ENCODE measurements at places on chromosomes 5 and 9.

DNA sequence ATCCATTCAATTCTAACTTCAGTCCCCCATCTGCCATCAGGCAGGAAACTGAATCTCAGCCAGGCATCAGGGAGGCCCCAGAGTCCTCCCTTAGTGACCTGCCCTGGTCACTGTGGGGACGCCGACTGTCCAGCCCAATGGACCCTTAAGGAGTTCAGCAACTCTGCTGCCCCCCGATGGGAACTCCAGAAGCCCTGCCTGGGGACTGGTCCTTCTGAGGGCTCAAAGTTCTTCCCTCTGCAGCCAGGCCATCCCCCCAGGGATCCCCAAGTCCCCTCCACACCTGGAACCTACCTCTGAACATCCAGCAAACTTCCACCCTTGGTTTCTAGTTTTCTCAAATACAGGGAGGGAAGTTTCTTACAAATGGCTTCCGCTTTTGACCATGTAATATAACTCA lies 76.8 kb downstream of the UBE2QL1 start:
- no peak for DNase-seq

DNA sequence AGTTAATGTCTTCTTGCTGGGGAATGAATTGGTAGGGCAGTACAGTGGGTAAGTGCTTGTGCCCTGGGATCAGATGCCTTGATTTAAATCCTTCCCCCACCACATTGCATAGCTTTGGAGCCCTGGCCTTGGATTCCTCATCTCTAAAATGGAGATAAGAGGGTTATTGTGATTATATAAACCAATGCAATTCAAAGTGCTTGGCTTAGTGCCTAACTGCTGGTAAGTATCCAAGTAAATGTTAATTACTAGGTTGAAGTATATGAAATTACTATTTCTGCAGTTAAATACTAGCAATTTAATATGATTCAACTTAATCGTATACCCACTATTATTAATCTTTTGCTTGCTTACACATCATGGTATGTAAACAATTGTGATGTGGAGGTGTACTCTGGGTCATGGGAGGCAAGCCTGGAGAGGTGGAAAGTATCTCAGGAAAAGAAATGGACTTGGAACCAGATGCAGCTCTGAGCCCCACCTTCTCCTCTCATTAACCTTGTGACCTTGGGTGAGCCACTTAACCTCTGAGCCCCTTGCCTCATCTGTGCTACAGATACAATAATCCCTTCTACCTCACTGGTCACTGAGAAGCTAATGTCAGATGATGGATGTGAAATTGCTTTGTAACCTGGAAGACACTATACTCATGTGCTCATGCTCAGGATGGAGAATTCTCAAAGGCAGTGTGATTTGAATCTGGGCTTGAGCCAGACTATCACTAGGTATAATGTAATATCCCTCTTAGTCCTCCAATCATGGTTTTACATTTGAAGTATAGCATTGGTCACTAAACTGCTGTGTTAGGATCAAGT lies 23.8 kb downstream of the NEUROG1 start:
- no peak for DNase-seq

DNA sequence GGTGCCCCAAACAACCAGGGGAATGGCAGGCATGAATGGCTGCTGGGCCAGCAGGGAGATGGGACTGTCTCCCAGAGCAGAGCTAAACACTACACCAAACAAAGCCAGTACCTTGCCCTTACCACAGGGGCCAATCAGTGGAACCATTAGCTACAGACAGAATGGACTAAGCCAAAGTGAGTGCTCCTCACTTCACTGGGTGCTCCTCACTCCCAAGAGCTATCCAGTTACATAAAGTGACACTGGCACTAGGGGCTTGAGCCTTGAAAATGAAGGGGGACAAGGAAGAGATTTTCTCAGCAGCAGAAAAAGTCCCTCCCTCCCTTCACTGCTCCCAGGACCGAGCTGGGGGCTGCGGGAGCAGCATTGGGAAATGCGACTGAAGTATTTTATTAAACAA lies 110.9 kb upstream of the SHB start:
- DNase-seq, result no peak

- DNase-seq, result no peak
Observed at GRCh38 chr9:90939351-90939750, 137.7 kb downstream of the SYK start.

DNA sequence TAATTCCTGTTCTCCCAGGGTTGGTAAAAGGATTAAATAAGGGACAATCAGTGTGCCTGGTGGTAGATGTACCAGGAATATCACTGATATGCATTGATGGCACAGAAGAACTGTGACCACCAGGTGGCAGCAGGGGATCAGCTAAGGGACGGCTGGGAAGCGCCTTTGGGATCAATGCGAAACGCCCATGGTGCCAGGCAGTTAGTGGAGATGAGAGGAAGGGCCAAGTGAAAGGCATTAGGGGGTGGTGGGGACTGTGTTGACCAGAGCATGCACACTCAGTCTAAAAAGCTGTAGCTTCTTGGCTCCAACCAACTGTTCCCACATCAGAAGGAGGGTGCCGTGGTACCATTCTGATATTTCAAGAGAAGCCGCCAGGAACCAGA lies 55.6 kb downstream of the ARHGEF37 start:
- peak; percentile 82 for DNase-seq

GRCh38 chr5:14829396-14829795 lies 42.2 kb downstream of the ANKH start:
- DNase-seq, result no peak

DNA sequence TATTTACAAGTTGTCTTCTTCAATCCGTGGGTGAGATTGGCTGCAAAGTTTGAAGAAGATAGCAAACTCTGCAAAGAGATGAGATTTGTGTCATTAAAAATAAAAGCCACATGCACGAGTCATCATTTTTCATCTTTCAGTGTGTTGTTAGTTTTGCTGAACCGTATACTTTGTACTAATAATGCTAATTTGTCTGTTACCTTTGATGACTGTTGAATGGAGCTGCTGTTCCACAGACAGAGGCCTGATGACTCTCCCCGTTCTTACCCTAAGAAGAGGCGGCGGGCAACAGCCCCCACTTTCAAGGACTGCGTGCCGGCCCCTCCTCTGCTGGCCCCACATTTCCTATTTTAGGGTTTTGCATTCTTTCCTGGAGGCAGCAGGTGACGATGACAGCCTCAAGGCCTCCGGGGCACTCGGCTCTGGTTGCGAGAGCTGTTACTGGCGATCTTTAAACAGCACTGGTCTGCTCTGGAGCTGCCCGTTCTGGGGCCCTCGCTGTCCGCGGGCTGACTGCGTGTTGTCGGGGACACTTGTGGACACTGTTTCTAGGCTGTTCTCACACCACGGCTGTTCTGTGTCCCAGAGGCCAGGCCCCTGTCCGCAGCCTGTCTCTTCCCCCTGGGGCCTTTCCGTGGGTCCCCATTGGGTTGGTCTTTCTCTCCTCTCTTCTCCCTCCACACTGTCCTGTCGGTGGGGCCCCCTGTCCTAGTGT lies 35.1 kb downstream of the NDUFS6 start:
- no peak for DNase-seq

DNA sequence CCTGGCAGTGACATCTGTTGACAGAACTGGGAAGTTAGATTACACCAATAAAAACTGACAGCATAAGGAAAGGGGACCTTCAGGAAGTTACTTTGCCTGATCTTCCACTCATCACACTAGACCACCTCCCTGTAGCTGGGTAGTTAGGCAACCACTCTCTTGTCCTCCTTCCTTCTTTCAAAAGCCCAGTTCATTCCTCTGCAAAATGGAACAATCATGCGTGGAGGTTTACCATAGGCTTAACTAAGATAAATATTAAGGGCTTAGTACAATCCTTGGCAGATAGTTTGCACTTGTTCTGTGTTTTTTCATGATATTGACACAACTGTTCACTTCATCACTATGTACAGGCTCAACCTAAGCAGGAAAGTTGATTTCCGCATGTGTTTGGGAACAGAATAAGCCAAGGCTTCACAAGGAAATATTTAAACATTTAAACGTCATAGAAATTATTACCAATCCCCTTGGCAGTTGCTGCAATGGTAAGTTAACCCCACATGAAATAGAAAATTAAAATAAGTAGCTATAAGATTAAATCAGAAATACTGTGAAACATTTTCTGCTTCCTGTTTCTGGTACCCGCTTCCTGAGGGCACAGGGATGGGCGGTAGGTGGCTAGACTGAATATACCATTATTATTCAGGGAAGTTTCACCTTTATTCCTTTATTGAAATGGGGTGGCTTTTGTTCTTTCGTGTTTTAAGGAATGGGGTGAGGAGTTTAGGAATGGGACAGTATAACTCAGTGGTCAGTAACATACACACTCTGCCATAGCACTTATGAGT lies 9.9 kb upstream of the PTGER4 start:
- no peak for DNase-seq

- DNase-seq, result no peak
Observed at GRCh38 chr5:172973127-172973916, 10.2 kb upstream of the ATP6V0E1 start.

DNA sequence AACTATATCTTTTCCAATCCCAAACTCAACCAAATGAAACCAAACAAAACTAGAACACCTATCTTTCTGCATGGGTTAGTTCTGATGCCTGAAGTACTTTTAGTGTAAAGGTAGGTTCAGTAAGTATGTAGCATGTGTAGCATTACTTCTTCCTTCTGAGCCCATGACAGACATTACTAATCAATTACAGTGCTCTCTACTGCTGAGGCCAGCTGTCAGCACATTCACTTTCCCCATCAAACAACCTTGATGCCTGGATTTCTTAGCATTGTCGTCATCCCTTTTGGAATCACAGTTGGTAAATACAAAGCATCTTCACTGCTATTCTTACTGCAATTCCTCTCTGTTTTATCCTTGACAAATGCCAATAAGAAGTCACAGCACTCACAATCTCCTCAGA lies 103.2 kb downstream of the PTTG1 start:
- DNase-seq, result no peak

DNA sequence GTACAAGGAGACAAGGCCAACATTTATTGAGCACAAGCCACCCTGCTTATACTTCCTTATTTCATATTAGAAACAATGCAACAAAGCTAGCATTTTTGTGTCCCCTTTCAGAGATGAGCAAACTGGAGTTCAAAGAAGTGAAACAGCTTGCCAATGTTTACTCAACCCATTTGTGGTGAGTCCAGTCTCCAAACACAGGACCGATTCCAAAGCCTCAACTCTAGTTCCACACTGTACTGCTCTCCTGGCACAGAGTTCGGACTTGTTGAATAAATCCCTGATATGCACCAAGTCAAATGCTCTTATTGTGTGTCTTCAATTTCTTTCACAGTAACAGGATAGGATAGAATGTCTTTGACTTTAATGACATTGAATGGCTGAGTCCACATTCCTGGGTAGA lies 604.8 kb upstream of the BRINP1 start:
- no peak for DNase-seq

DNA sequence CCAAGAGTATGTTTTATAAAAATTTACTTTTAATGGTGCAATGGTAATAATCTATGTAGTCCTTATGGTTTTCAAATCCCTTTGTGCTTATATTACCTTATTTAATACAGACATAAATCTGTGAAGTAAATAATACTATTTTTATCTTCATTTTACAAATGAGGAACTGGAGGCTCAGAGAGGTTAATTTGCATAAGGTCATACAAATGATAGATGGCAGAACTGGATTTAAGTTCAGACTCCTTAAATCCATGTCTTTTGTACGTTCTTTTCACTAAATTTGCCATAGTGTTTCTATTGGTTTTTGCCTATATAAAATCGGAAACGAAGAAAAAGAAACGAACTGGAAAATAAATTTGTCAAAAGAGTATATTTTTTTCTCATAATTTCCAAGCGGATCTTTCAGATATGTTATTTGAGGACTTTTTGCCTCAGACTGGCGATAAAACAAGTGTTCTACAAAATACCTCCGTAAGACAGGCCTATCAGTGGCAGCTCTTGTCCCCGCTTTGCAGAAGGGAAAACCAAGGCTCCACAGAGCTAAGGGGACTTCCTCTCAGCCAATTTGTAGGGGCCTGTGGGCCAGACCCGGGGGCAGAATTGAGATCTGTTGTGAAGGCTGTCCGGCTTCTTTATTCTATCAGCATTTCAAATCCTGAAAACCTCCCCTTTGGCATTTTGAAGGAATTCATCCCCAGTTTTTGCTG lies 1.1 kb upstream of the TNFAIP8 start:
- DNase-seq, result no peak

DNA sequence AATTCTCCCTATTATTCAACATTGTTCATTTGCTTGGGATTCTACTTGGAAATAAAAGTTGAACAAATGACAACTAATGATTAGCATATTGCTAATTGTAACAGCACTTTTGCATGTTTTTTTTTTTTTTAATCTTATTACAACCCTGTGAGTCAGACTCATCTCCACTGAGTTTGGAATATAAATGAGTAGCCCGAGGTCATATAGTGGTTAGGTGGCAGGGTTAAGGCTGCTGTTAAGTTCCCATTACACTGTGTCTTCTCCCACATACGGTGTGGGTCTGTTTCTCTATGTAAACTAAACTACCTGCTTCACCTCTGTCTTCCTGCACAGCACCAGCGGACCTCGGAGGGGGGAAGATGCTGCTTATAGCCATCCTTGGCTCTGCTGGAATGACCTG lies 92.4 kb downstream of the EQTN start:
- DNase-seq, result no peak

DNA sequence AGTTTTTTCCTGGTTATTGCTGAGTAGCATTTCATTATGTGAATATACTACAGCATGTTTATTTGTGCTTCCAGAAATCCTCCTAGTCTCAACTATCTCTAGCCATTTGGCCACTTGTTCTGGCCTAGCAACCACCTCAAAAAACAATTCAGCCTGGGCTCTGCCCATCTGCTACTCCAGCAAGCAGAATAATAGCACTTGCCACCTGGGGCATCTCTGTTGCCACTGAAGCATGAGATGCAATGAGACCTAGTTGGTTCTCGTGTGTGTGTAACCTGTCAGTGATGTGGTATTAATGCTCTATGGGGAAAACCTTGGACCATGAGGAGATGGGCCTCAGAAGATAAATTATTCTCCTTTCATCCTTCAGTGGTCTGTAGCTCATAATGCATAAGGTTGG lies 129.5 kb downstream of the RNF180 start:
- no peak for DNase-seq

GRCh38 chr5:126499853-126500342 lies 76.7 kb downstream of the GRAMD2B start:
- no peak for DNase-seq

- no peak for DNase-seq
Observed at GRCh38 chr5:71977311-71977710, 130.0 kb upstream of the MAP1B start.

GRCh38 chr5:16797951-16798350 lies 138.1 kb downstream of the MYO10 start:
- no peak for DNase-seq

DNA sequence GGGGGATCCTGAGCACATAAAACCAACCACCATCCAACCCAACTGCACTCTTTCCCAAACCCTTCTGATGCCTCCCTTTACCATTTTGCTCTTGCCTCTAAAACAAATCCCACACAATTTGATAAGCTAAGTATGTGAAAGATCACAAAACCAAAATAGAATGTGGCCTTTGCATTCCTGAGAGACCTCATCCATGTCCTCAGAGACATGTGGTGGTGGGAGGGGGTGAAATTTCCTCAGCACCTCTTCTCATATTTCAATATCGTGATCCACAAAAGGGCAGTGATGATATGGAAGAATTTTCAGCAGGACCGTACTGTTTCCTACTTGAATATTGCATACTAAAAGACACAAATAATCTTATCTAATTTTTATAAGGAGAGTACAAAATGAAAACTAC lies 423.3 kb downstream of the TLE1 start:
- DNase-seq, result no peak
